ENCODE measurements at places on chromosomes 5 and 9. TPM values are rescaled to one million over a fixed set of nuclear protein-coding genes. Genes with fewer than 3 reads are reported as not detected.

GRCh38 chr9:120374817-120375216 is 205.2 kb downstream of the CDK5RAP2 start:
- DNase-seq = no peak

- no peak for DNase-seq
Observed at GRCh38 chr9:30628915-30629567, 1755.4 kb upstream of the ACO1 start.

GRCh38 chr5:68289498-68289897 is 73.9 kb downstream of the PIK3R1 start:
- DNase-seq = no peak

DNA sequence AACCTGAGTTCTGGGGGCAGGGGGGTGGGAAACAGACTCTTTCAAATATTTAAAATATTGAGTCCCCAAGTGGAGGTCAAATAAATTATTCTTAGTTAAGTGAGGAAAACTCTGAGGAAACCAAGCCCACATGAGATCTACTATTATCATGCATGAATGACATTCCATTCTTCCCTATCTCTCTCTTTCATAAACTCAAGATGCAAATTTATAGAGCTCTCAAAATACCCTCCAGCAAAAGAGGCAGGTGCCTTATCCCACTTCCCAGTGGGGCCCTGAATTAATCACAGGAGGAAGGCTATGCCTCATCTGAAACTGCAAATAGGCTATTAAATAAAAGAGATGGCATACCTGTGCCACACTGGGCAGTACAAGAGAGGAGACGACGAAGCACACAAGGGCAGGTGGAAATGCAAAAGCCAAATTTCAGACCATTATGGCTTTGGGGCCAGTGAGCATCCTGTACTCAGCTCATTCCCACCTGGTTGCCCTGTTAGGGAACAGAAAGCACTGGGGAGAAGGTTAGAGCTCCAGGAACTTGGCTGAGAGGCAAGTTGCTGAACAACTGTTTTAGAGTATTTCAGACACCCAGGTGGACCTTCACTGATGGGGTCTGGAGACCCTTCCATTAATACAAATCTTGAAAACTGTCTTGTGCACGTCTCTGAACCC is 102.2 kb upstream of the EQTN start:
- no peak for DNase-seq

GRCh38 chr5:93916872-93917271 is 175.5 kb upstream of the POU5F2 start:
- no peak for DNase-seq

- no peak for DNase-seq
Observed at GRCh38 chr9:126869368-126869767, 8.9 kb downstream of the ZBTB34 start.

DNA sequence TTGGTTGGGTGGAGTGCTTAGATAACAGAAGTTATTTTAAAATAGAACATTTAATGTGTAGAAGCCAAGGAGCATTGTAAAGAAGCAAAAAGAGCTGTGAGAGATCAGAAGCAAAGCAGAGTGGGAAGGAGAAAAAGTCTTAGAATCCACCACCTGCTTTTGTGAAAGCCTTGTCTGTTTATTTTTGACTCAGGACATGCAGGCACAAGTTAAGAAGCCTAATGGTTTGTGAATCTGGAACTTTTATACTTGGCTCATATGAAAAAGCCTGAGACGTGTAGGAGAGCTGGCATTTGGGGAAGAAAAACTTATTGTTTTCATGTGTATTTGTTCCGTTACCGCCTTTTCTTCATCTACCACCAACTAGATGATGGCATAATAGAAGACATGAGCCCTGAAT is 38.5 kb upstream of the ITGA2 start:
- DNase-seq = no peak

- DNase-seq = no peak
Observed at GRCh38 chr9:38467404-38467803, 43.1 kb upstream of the IGFBPL1 start.

GRCh38 chr9:94703488-94704140 is 22.9 kb upstream of the AOPEP start:
- no peak for DNase-seq

- no peak for DNase-seq
Observed at GRCh38 chr9:111644195-111644772, 13.2 kb downstream of the DNAJC25 start.

GRCh38 chr9:652914-653313 is 188.6 kb upstream of the DMRT1 start:
- peak; percentile 58 for DNase-seq

DNA sequence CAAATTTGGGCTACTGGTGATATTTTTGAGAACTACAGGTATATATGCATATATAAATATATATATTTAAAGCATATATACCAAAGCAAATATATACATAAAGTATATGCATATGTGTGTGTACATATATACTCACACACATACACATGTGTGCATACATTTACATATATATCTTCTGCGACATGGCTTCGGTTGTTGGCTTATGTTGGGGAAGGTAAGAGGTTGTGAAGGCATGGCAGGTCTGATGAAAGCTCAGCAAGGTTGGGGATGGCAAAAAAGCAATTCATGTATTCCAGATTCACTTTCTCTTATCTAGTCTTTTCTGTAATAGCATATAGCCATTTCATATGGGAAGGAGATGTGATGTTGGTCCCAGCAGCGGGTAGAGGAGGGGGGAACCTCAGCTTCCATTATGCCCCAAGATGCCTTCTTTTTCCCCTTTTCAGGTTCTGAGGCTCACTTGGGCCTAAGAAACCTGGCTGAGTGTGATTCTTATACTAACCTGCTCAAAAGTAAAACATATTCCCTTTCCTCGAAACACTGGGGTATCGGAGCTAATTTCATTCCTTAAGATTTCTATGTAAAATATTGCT is 201.7 kb downstream of the MEF2C start:
- no peak for DNase-seq

The FOXE1 gene
- polyA plus RNA-seq = not detected

The HMCN2 gene
- 12.3 TPM for polyA plus RNA-seq

The CAVIN4 gene
- 276 TPM for polyA plus RNA-seq

The EHMT1 gene
- 40.4 TPM for polyA plus RNA-seq

The TMEM215 gene
- polyA plus RNA-seq = 0.54 TPM

The S1PR3 gene
- polyA plus RNA-seq = 24.6 TPM

The NTMT1 gene
- 37.3 TPM for polyA plus RNA-seq

The SLC27A6 gene
- 1.0 TPM for polyA plus RNA-seq

The MUSK gene
- polyA plus RNA-seq = 14.6 TPM

The PKD2L2 gene
- polyA plus RNA-seq = 0.83 TPM

The LARP1 gene
- 89.5 TPM for polyA plus RNA-seq

The DMGDH gene
- polyA plus RNA-seq = 1.9 TPM
